ENCODE measurements at places on chromosomes 3 and 15.

GRCh38 chr3:34777386-34777785 is 861.9 kb upstream of the ARPP21 start:
- no peak for DNase-seq

DNA sequence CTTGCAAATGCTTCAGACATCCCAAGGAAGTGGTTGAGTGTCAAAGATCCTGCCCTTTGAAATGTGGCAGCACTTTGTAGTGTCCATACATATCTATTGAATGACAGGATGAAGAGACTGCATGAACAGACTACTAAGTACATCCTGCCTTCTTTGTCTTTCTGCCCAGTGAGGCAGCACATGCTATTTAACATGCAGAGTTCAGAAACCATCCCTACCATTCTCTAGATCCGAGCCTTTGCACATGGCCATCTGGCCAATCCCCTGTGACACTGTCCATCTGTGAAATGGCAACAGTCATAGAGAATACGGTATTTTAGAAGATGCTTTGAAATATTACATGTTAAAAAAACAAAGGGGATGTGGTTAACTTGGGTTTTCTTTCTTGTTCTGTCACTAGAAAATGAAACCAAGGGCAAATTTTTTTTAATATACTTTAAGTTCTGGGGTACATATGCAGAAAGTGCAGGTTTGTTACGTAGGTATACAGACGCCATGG is 519.6 kb downstream of the NTRK3 start:
- DNase-seq = no peak

DNA sequence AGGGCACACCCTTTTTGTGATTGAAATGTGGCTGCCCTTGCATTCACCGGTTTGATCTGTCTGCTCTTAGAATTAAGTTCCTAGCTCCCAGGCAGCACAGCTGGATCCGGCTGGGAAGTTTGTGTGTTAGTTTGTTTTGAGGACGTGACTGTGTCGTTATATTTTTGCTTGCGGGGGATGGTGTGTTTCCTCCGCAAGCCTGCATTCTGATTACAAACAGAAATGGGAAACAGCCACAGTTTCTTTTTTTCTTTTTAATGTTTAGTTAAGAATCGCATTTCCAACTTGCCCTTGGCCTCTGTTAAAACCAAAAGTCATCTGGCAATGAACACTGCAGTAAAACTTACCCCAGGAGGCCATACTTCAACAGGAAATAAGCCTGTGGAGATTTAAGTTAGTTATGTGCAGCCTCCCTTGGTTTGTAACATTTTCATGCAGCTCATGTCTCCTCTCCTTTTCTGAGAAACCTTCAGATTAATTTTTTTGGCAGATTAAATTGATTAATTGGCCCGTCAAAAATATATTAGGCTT is 888 bp downstream of the TMOD3 start:
- no peak for DNase-seq

- no peak for DNase-seq
Measured at GRCh38 chr15:75154461-75155062, 47.1 kb upstream of the C15orf39 start.

GRCh38 chr15:89472785-89473256 is 23.6 kb downstream of the RHCG start:
- peak; percentile 36 for DNase-seq

DNA sequence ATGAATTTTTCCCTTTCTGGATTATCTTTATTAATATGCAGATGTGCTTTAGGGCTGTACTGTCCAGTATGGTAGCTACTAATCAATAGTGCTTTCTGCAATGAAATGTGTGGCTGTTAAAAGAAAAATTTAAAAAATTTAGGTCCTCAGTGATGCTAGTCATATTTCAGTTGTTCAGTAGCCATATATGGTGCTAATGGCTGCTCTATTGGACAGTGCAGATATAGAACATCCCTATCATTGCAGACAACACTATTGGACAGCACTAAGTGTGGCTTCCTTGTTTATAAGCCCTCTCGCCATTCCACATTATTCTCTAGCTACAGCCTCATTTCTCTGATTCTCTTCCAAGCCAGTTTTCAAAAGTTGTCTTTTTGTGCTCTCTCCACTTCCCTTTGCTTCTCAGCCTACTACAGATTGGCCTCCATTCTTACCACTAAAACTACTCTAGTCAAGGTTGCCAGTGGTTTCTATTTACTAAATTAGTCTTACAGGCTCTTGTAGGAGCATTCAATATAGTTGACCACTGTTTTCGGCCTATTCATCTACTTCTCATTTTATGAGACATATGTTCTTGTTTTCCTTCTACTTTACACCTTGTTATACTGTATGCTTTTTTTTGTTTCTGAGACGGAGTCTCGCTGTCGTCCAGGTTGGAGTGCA is 9.5 kb downstream of the MAPK6 start:
- no peak for DNase-seq

- DNase-seq = no peak
Measured at GRCh38 chr3:122325769-122326168, 721 bp downstream of the CSTA start.

DNA sequence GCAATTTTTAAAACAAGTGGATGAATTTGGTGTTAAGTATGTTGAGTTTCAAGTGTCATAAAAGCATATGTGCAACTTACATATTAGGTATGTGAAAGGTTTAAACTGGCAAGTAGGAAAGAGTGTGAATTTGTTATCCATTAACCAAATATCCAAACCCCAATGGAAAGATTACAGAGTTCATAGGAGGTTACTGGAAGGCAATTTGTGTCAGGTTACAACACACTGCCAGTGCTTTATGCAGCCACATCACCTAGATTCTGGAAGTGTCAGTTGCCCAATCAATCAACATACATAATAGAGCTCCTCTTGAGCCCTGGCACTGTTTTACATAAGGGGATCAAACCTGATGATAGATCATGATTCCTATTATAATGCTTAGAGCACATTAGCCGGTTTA is 261.0 kb downstream of the ROBO1 start:
- no peak for DNase-seq

GRCh38 chr3:136277634-136278033 is 27.5 kb downstream of the PCCB start:
- no peak for DNase-seq

DNA sequence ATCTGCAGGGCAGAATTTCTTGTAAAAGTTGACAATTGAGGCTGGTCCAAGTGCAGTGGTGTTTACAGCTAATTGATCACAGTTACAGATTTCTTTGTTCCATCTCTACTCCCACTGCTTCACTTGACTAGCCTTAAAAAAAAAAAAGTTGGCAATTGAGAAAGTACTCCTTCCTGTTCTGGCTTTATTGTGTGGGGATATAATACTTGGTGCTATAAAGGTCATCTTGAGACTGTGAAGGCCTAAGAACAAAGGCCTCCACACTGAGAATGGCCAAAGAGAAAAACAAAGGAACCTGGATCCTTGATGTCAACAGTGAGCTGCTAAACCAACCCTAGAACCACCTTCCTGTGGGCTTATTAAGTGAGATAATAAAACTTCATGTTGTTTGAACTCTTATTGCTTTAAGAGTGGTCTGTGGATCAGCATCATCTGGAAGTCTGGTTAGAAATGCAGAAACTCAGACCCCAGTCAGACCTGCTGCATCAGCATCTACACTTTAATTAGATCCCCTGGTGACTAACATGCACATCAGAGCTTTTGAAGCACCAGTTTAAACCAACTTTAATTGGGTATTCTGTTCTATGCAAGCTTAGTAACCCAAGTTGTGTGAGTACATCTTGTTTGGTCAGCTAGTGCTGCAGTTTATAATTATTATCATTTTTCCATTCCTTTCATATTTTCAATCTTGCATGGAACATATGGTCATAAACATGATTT is 55.2 kb downstream of the TMOD3 start:
- DNase-seq = no peak

GRCh38 chr15:101161656-101162055 is 90.2 kb downstream of the CHSY1 start:
- DNase-seq = no peak

DNA sequence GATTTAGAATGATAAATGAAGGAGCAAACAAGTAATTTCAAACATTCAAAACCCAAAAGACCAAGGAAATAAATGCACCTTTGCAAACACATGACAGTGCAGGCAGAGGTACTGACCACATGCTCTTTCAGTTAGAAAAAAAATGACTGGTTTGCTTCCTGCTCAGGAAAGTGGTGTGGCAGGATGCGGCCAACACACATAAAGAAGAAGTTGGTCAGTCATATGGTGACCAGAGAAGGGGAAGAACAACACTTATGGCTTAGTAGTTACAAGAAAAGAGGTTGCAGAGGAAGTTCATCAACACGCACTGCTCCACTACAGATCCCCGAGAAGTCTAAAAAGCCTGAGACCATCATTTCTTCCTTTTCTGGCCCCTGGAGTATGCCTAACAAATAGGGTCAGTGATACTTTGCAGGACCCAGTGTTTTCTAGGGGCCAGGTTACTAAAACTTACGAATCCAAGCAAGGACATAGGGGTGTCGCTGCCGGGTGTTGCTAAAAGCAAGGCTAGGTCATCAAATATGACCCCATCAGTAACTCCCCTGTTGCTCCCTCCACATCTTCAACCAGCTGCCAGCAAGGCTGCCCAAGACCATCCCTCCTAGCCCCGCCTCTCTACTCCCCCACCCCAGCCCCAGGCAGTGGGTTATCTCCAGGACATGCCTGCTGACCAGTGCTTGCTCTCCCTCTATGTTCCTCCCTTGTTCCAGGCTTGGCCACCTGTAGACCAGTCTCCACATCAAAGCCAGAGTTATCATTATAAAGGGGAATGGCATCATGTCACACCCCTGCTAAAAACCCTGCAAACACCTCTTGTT is 11.2 kb downstream of the ATP8B4 start:
- no peak for DNase-seq

GRCh38 chr3:108073764-108074431 is 16.9 kb downstream of the CD47 start:
- no peak for DNase-seq

GRCh38 chr3:63349583-63350573 is 71.8 kb downstream of the SYNPR start:
- DNase-seq = peak; percentile 25

- DNase-seq = no peak
Measured at GRCh38 chr3:50630877-50631276, 13.9 kb downstream of the MAPKAPK3 start.

GRCh38 chr3:63240381-63240902 is 37.7 kb upstream of the SYNPR start:
- no peak for DNase-seq

GRCh38 chr3:126083913-126084767 is at the start of gene SLC41A3:
Gene SLC41A3, minus strand, starts transcription at chr3:126084124. Its CDS starts 15,905 bp downstream, at chr3:126068219.
- DNase-seq = peak; percentile 27

DNA sequence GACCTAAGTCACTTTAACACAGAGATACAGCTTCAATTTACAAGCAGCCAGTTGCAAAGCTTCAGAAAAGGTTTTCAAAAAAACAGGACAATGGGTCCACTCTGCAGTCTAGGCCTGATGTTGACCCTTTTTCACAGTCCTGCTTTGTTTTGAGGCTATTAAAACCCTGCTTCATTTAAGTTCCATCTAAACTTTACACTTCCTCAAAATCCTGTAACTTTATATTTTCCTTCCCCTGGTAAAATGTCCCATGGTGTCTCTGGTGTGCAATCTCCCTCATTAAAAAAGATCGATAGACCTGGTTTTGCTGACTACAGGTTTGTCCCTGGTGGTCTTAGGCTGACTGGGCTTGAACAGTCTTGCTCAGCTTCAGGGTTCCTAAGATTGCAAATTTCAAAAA is 5.1 kb upstream of the RPL14 start:
- no peak for DNase-seq

GRCh38 chr15:70563561-70564095 is 199.7 kb downstream of the UACA start:
- no peak for DNase-seq

All from Panc1 (cell line).